Effector CD4-positive, alpha-beta T cell (primary cell): ENCODE measurements at places on chromosomes 6 and 20.

DNA sequence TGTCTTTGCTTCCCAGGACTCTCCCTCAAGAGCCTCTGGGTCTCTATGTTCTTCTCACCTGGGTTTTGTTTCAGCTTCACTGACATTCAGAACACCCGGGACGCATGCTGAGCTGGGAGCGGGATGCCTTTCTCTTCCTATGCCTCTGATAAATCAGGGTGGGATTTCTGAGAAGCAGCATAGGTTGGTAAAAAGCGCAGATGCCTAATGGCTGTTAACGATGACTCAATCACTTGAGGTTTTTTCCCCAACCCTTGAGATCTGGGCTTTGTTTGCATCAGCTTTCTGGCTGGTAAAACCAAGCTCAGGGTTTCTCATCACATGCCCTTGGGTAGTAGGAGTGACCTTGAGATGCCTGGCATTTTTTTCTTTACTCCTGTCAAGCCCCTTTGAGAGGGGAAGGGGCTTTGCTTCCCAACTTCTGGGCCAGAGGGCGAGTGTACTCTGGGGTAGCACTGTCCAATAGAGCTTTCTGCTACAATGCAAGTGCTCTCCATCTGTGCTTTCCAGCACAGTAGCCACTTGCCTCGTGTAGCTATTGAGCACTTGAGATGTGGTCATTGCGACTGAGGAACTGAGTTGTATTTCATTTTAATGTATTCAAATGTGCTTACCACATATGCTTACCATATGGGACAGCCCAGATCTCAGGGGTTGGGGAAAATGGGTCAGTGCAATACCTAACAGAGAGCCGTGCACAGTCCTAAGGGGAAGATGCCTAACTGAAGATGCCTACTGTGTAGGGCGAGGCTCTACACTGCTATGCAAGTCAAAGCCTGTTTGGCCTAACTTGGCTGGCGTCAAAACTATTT is 69.1 kb downstream of the PPP1R14C start:
- no peak for DNase-seq

- DNase-seq: no peak
These were observed 87.8 kb downstream of the GMDS start for GRCh38 chr6:2157441-2158127.

GRCh38 chr6:108779536-108780275 is 68.5 kb upstream of the ARMC2 start:
- DNase-seq: no peak

GRCh38 chr6:107827541-107827940 is 3.4 kb upstream of the SCML4 start:
- no peak for DNase-seq

- DNase-seq: no peak
These were observed 355.0 kb downstream of the CDH26 start for GRCh38 chr20:60313191-60313590.

- DNase-seq: no peak
These were observed 90.6 kb upstream of the CD83 start for GRCh38 chr6:14026831-14027539.

GRCh38 chr6:72102561-72102960 is 216.2 kb downstream of the RIMS1 start:
- DNase-seq: no peak

- peak; percentile 34 for DNase-seq
These were observed 29.3 kb upstream of the TRIM27 start for GRCh38 chr6:28953039-28953584.

DNA sequence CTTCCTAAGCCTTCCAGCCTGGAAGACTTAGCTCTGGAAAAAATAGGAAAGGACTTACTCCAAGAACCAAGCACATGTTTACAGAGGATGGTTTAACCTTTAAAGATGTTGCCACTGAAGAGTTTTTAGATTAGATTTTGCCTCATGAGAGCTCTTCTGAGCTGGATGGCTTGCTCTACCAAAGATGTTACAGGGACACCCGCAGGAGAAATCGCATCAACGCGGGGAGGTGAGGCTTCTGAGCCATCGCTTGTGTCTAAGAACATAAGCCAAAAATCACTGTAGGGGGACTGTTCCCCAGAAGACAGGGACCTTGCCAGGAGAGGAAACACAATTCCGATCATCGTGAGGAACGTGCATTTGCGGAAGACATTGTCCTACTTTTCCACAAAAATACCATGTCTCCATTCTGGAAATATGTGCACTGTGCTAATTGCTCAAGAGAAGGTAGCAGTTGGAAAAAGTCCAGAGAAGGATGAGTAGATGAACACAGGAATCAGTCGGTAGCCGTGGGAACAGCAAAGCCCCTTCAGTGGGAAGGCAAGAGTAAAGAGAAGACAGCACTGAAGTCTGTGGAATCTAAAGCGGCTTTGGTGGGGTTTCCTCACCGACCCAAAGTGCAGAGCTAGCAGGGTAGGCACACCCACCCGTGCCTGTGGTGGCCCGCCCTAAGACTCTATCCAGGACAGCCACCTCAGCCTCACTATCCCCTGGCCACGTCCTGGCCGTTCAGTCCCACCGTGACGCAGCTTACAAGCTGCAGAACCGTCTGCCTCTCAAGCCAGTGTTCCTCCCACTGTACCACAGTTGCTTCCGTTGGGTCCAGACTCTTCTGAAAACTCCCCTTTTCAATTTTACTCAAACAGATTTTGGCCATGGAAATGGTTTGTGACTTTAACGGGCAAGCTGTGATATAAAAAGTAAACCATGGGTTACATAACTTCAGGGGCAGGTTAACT is 334.8 kb downstream of the NRN1 start:
- DNase-seq: no peak

GRCh38 chr6:105884011-105884410 is 202.1 kb upstream of the PRDM1 start:
- DNase-seq: no peak

- no peak for DNase-seq
These were observed 40.8 kb downstream of the KCNK17 start for GRCh38 chr6:39273406-39273821.

DNA sequence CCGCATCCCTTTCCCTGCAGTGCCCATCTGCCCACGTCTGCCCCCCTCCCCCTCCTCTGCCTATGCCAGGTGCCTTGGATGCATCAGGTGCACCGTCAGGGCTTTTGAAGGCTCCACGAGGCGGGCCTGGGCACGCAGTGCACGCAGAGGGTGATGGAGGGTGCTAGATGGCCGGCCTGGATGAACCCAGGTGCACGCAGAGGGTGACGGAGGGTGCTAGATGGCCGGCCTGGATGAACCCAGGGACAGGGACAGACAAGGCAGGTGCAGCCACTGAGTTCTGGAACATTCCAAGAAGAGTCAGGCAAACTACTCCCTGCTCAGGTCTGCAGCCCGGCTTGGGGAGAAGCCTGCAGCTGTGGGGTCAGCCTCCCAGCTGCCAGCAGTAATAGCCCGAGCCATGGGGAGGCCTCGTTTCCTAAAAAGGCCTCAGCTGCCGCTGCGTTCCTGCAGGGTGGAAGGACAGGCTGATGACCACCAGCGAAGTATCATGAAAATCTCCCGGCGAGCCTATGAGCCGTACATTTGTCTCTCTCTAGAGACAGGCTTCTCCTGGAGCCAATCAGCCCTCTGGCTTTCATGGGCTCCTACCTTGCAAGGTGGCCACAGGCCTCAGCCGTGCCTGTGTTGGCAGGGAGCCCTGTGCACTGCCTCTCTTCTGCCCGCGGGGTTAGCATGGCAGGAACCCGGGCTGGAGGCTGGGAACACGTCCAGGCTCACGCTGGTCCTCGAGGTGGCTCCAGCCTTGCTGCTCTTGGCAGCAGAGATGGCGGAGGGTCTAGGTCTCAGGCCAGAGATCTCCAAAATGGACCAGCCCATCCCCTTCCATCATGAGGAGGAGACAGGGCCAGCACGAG is 29.6 kb downstream of the NTSR1 start:
- DNase-seq: no peak

DNA sequence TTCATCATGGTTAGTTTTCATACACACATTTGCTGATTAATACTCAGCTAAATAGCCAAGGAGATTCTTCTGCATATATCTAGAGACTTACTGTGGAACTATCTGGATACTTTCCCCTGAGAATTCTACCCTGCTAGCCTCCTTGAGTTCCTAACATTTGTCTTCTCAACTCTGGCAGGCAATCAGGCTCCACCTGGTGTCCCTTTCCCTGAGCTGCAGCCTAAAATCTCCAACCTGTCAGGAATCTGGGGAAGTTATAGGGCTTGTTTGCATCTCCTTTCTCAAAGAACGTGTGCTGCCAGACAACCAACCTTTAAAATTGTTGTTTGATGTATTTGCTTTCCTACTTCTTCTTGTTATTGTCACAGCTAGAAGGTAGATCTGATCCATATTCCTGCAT is 73.4 kb downstream of the FUT9 start:
- no peak for DNase-seq

- peak; percentile 28 for DNase-seq
These were observed 18.3 kb downstream of the RAET1L start for GRCh38 chr6:150006961-150007464.

GRCh38 chr20:44610313-44610962 is 28.1 kb downstream of the PKIG start:
- no peak for DNase-seq

GRCh38 chr6:33750244-33750991 is 3.7 kb upstream of the IP6K3 start:
- no peak for DNase-seq

DNA sequence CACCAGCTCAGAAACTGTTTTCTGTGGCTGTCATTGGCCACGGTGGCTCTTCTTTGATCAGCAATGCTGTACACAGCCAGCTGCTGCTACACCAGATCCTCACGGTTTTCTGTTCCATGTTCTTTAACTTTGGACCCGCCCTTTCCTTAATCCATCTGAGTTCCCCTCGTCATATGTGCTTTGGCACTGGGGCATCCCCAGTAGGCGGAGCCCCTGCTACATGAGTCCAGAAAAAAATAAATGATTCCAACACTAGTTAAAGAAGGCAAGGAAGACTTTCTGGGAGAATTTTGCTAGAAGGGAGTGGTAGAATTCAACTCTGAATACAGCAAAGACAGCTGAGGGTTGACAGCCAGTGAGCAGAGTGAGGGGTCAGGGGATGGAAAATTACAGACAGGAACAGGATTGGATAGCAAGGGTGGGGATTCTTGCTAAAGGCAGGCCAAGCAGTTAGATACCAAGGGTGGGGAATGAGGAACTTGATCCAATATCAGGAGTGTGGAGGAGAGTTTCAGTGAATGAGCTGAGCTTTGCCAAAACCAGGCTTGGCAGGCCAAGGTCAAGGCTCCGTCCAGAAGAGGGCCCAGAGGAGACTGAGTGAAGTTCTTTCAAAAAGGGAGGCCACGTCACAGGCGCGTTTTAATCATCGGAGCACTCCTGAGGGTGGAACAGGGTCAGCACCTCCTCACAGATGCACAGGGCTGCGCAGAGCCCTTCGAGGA is 391.8 kb downstream of the CDH4 start:
- no peak for DNase-seq

DNA sequence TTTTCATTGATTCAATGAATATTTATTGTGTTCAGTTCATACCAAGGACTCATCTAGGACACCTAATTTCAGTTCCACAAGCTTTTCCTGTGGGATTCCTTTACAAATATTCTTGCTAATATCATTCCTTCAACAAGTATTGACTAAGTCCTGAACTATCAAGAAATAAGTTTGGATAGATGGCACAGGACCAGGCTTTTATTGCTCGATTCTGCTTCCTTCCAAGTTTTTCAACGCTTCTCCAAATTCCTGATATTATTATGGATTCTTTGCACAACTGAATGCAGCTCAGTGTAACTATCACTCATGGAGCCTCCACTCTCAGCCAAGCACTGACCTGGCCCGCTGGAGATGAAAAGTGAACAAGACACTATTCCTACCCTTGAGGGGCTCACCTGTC is 32.7 kb upstream of the COL21A1 start:
- no peak for DNase-seq

DNA sequence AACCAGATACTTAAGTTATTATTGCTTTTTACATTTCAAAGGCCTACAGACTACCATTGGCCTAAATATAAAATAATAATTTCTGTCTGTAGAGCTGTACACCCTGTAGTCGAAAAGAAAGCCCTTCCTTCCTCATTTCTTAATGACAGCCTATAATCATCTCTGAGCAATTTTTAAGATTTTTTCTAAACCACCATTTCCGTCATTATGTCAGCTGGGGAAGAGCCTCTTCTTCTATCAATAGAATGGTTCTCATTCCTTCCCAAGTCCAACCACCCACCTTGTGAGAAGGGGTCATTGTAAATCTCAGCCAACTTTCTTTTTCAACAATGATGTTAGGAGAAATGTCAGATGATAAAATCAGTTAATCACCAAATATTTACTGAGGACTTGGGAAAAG is 91.8 kb downstream of the PLEKHG1 start:
- DNase-seq: no peak

DNA sequence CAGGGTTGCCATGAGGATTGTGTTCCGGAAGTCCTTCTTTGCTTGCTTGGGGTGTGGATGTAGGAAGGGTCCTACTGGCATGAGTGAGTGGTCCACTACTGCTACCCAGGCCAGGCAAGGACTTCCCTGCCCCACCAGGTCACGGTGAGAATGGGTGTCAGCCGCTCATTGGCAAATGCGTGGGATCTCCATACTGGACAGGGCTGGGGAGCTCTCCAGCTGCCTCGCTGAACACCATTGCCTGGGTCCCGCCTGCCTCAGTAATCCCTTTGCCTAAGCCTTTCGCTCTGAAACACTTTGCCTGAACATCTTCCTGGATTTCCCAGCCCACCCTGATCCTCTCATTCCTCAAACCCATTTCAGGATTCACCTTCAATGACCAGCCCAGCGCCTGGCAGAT is 59.5 kb downstream of the CTCFL start:
- DNase-seq: no peak

- DNase-seq: no peak
These were observed 28.4 kb downstream of the BRPF3 start for GRCh38 chr6:36224918-36225461.

- no peak for DNase-seq
These were observed 211.1 kb downstream of the ANKRD60 start for GRCh38 chr20:58017231-58017969.

DNA sequence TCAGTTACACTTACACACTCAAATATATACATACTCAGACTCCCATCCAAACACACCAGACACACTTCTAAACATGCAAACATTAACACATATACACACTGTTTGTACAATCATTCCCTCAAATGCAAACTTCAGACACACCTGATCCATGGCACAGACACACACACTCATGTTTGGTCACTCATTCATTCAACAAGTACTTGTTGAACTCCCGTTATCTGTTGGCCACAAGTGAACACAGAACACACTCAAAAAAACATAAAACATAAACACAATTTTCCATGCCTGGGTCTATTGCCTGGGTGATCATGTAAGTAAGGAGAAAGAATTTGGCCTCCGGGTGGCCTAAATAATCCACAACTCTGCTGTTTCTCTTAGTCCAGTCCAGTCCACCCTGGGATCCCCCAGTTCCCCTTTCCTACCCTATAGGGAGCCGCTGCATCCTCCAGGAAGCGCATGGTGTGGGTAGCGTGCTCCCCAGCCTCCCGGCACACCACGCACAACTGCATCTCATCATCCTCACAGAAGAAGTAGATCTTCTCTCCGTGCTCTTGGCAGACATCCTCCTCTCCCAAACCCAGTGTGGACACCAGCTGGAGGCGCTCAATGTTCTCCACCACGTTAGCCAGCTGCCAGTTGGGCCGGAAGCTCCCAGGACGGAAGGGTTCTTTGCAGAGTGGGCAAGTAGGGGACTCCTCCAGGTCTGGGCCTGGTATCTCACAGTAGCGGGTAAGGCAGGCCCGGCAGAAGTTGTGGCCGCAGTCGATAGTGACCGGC is 815 bp downstream of the TRIM10 start:
- DNase-seq: no peak
